Activated CD4-positive, alpha-beta T cell treated with anti-CD3 and anti-CD28 coated beads for 1 hour (primary cell): ENCODE measurements at places on chromosomes 5 and 9.

DNA sequence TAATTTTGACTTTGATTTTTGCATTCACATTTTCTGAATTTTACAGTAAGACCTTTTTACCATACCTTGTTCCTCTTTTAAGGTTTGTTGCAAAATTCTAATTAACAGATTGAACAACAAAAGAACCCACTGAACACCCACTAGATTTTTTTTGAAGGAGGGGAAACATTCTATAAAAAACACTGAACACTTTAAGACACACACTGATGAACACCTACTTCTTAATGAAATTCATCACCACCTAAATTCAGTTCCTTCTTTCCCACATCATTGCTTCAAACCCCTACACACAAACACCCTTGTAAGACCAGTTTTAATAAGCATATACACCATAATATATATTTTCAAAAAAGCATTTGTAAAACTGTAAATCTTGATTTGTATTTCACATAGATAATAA, 559.0 kb upstream of the MEF2C start:
- no peak for DNase-seq

DNA sequence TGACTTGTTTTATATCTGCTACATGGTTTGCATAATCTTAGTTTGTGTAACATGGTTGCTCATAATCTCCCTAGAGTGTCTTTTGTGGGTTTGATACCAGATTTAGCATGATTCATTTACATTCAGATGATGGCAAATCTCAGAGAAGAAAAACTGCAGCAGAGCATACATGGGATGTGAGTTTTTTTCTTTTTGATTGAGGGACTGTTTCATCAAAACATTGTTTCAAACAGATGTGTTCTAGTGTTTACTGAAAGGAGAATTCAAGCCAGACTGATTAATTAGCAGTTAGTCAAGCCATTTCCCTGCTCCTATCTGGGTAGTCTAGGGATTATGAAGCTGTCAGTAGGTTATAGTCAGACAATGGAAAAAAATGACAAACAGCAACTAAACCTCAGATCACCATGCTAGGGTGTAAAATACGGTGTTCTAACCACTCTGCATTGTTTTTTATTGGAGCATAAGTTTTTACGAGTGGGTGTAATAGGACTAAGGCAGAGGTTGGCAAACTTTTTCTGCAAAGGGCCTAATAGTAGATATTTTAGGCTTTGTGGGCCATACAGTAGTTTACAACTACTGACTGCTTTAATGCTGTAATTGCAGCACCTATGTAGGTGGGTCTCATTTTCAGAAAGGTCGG, 10.5 kb upstream of the GDNF start:
- no peak for DNase-seq

DNA sequence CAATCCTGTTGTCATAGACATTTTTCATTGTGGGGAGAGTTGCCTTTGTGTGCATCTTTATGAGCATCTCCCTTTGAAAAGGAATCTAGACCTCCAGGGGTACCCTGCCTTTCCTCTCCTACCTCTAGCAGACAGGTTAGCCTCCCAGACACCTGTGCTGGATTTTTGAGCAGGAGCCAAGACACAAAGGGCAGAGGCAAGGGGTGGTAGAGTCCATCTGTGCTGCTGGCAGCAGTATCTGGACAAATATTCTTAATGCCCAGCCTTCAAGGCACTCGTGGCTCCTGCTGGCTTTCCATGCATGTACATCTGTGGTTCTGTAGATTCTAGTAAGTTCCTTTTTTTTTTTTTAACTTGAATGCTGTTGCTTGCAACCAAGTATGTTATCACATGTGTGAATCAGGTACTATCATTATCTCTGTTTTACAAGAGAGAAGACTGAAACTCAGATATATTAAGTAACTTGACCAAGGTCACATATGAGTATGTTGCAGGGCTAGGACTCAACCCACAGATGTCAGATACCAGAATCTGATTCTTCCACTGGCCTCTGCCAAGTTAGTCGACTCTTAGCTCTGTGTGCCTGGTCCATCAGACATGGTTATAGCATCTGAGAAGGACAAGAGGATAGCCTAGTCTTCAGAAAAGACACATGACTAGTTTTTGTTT, 32.9 kb upstream of the GPR151 start:
- DNase-seq: no peak

- no peak for DNase-seq
Measured at GRCh38 chr5:30098940-30099339, 1094.5 kb upstream of the CDH6 start.

- no peak for DNase-seq
Measured at GRCh38 chr5:52449516-52449915, 338.2 kb upstream of the ITGA1 start.

- DNase-seq: no peak
Measured at GRCh38 chr9:4670591-4670990, 4.3 kb upstream of the SPATA6L start.

GRCh38 chr5:132283423-132284043, 10.7 kb upstream of the SLC22A4 start:
- DNase-seq: no peak

DNA sequence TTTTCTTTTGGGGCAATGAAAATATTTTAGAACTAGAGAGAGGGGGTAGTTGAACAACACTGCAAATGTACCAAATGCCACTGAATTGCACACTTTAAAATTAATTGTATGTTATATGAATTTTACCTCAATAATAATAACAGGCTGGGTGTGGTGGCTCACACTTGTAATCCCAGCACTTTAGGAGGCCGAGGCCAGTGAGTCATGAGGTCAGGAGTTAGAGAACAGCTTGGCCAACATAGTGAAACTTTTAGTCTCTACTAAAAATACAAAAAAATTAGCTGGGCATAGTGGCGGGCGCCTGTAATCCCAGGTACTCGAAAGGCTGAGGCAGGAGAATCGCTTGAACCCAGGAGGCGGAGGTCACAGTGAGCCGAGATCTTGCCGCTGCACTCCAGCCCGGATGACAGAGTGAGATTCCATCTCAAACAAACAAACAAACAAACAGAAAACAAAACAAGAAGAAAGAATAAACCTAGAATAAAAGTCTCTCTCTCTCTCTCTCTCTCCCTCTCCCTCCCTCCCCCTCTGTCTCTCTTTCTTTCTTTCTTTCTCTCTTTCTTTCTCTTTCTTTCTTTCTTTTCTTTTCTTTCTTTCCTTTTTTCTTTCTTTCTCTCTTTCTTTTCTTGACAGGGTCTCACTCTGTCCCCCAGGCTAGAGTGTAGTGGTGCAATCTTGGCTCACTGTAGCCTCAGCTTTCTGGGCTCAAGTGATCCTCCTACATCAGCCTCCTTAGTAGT, 91.1 kb downstream of the BASP1 start:
- no peak for DNase-seq

- DNase-seq: peak; percentile 42
Measured at GRCh38 chr5:132419502-132420468, 50.3 kb downstream of the SLC22A5 start.
